Right lung (tissue), 10 donors: ENCODE measurements at places on chromosomes 6 and 20. TPM values are rescaled to one million over a fixed set of nuclear protein-coding genes. Genes with fewer than 3 reads are reported as not detected.

DNA sequence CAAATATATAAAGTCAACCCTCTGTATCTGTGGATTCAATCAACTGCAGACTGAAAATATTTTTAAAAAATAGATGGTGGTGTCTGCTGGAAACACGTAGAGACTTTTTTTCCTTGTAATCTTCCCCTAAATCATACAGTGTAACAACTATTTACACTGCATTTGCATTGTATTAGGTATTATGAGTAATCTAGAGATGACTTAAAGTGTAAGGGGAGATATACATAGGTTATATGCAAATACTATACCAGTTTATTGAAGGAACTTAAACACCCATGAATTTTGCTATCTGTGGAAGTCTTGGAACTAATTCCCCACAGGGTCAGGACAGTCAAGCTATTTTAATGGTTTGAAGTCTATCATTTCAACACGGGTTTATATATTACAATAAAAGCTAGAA lies 10.2 kb downstream of the HDAC2 start:
- DNase-seq = no peak

DNA sequence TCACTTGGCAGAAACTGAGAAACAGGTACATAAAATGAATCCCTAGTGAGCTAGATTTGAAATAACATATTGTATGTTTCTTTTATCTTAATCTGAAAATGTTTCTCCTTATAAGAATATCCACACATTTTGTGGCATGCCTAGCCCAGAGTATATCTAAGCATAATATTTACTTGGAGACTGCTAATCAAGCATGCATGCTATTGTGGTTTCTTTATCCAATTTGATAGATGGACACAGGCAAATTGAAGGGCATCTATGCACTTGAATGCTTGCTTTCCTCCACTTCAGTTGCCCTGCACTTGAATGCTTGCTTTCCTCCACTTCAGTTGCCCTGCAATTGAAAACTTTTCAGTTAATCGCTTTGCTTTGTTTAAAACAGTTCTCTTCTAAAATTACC lies 729.8 kb downstream of the TBC1D32 start:
- DNase-seq = no peak

- no peak for DNase-seq
Measured at GRCh38 chr6:158069800-158070195, 88.1 kb downstream of the SYNJ2 start.

- no peak for DNase-seq
Measured at GRCh38 chr6:56758120-56758519, 115.4 kb upstream of the DST start.

Gene WFDC10B
- polyA plus RNA-seq = not detected

Gene DDX39B
- 573 TPM for polyA plus RNA-seq
